Hematopoietic multipotent progenitor cell treated with erythropoietin and hydrocortisone succinate and interleukin-3 and kit ligand, for 6 days (in vitro differentiated cells): ENCODE measurements at places on chromosomes 1 and 21.
A peak's percentile ranks its signal among the peaks of the same experiment; 100 is the strongest.

DNA sequence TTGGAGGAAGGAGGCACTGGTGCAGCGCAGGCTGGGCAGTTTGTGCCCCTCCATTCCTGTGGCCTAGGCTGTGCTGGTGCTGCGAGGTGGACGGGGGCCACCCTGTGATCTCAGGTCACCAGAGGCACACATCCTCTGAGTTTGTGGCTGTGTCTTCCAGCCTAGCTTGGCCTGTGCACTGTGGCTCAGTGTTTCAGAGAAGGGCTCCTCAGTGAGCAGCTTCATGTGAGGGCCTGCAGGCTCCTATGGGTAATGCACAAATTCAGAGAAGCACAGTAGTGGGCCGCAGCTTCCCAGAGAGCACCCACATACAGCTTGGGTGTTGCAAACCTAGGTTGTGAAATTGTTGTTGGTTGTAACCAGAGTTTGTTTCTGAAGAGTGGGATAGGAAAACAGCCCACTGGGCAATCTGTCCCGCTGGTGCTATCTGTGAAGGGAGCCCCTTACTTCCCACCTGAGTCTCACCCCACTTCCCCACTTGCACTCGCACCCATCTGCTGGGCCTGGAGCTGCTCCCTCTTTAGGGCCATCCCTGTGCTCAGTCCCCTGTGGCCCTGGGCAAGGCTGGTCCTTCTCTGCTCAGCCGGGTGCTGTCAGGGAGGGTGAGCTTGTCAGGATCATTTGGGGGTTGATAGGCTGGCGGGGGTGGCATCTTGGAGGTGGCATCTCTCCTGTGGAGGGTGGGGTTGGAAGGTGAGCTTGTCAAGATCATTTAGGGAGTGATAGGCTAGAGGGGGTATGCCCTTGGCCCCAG is 30.2 kb downstream of the SNAP47 start:
- DNase-seq: no peak

DNA sequence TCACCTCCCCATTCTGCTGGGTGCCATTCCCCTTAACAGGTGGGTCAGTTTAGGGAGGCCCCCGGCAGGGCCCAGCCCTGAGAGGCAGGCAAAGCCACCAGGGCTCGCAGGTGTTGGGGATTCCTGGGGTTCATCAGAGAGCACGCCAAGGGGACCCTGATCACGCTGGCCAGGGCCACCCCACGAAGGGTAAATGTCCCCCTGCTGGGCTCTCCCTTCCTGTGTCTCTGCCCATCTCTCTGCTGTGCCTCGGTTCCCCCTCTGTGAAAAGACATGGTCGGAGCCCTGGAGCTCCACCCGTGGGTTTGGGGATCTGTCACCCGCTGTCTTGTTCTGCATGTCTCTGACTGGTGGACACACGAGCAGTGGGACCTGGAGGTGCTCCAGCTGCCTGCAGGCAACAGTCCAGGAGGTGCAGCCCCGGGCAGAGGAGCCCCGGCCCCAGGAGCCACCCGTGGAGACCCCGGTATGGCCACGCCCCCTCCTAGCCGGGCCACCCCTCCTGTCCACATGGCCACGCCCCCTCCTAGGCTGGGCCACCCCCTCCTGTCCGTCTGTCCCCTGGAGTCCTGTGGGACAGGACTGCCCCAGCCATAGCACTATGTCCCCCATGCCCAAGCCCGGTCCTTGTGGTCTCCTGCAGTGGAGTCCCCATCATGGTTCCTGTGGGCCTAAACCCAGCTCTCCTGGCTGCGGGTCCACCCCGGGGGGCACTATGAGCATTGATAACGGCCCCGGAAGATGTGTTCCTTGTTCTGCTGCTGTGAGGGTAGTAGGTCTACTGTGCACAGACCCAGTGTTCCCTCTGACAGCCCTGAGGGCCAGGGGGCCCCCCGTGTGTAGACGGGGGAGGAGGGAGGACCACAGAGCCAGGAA is 6.5 kb downstream of the AIRE start:
- DNase-seq: no peak

DNA sequence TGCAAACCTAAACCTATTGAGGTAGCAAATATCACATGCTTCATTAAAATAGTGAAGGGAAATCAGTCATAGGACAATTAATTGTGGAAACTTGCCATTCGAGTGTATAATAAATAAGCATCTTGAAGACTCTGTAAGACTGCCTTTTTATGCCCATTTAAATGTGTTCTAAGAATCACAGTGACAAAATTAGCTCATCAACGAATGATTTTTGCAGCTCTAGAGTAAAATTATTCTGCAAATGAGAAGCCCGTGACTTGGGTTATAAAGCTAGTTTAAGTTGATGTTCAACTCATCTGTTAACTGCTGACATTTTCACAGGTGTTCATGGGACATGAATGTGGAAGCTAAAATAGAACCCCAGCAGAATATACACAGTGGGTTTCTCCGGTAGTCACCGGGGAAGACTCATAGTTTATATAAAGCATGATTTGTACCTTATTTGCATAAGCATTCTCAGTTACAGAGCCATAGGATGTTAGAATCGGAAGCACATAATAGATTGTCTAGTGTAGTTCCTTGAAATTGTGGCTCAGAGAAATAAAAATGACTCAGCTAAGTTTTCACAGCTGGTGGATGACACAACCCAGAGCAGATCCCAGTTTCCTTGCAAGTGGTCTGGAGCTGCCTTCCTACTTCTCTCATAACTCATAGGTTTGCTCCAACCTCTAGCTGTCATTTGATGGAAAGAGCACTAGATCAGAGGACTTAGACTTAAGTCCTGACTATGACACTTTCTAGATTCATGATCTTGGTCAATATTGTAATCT is 107.3 kb downstream of the UCHL5 start:
- DNase-seq: no peak

DNA sequence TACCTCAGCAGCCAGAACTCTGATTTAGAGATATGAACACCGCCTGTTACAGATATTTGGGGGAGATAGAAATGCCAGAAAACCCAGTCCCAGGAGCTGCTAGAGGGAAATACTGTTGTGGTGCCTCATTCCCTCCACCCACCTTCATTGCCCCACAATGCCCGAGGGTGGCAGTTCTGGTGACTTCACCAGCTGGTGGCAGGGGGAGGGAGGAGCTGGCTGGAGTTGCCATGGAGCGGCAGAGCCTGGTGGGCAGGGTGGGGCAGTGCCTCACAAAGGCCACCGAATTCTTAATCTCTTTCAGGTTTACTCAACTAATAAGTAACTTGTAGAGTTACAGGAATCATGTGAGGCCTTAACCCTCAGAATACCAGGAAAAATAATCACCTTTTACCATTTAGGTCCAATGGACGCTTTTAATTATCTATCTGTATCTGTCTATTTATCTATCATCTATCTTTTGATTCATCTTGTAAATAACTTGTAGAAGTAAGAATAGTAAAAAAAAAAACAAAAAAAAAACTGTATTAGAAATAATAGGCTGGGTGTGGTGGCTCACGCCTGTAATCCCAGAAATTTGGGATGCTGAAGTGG is 11.7 kb upstream of the S100A11 start:
- DNase-seq: peak; percentile 94

GRCh38 chr1:36968730-36969129 is 65.6 kb downstream of the GRIK3 start:
- no peak for DNase-seq

DNA sequence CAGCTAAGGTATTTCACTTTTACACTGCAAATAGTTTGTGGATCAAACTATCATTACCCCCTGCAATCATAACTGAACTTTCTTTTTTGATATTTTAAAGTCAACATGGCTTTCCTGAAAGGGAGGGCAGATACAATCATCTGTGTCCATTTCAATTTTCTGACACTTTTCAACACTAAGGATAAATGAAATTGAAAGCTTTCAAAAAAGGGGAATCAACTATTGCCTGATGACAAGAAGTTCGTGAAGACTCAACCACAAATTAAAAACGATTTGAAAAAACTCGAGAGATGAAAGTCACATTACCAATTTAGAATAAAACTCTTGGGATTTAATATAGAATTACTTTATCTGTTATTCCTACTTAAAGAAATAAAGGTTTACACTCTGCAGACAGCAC is 11.7 kb downstream of the SRSF4 start:
- no peak for DNase-seq

DNA sequence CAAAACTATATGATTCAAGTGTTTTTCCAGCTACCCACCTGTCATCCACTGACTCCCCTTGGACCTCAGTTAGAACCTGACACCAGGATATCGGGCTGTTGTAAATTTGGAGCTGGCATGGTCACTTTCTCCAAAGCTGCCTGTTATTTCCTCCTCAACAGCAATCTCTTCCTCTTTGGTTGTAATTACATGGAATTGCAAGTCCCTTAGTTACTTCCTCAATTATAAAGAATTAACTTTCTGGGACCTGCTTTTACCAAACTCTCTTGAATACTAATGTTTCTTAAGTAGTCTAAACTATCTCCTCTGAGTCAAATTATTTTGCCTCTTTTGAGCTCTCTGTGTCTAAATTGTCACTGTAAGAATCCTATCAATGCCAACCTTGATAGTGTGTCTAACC is 150.3 kb upstream of the SGIP1 start:
- no peak for DNase-seq

GRCh38 chr1:91831132-91831930 is 54.6 kb downstream of the TGFBR3 start:
- DNase-seq: no peak

GRCh38 chr1:156386134-156386901 is 17.3 kb downstream of the RHBG start:
- no peak for DNase-seq

- peak; percentile 73 for DNase-seq
Observed at GRCh38 chr1:186618401-186619170, 61.6 kb downstream of the PTGS2 start.

DNA sequence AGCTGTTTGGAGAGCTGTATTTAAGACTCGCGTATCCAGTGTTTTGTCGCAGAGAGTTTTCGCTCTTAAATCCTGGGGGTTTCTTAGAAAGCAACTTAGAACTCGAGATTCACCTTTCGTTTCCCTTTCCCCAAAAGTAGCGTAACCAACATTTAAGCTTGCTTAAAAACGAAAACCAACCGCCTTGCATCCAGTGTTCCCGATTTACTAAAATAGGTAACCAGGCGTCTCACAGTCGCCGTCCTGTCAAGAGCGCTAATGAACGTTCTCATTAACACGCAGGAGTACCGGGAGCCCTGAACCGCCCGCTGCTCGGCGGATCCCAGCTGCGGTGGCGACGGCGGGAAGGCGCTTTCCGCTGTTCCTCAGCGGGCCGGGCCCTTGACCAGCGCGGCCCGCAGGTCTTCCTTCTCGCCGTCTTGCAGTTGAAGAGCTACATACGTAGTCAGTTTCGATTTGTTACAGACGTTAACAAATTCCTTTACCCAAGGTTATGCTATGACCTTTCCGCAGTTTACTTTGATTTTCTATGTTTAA is 1.9 kb downstream of the OLIG1 start:
- peak; percentile 25 for DNase-seq

DNA sequence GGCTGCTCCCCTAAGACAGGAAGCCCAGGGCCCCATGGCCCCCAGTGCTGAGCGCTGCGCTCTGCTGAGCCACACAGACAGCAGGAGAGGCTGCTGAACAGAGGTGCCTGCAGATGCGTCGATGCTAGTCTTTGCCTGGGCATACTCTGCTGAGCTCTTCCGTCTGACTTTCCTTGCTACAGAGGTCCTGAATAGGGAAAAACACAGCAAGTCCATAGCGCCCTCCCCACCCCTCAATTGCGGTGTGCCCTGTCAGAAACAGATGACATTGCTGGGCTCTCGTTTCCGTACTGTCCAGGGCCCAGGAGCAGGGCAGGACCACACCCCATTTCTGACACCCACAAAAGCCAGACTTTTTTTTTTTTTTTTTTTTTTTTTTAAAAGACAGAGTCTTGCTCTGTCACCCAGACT is 252.5 kb downstream of the SDCCAG8 start:
- DNase-seq: peak; percentile 30

DNA sequence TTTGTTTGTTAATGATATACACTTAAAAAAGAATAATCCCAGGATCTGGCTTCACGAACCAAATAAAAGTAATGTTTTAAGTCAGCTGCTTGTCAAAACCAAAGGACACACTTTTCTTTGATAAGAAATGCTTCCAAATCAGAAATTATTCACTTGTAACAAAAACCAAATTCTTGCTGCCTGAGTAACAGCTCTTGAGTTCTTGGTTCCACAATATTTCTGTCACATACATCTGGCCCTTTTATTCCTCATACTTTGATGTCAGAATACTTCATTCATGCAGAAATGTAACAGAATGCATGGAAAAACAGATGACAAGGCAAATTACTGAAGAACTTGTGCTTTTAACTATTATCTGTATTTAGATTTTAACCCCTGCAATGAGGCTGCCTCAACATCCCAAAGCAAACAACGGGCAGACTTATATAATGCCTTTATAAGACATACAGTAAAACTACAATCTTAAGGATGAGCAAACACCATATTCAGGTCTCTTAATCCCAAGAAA is 1.5 kb downstream of the VAMP4 start:
- no peak for DNase-seq

- DNase-seq: peak; percentile 35
Observed at GRCh38 chr1:211843507-211844298, 13.1 kb upstream of the LPGAT1 start.

- peak; percentile 65 for DNase-seq
Observed at GRCh38 chr1:172533513-172534151, 682 bp downstream of the SUCO start.

GRCh38 chr1:208158640-208159554 is 85.3 kb downstream of the PLXNA2 start:
- DNase-seq: no peak

DNA sequence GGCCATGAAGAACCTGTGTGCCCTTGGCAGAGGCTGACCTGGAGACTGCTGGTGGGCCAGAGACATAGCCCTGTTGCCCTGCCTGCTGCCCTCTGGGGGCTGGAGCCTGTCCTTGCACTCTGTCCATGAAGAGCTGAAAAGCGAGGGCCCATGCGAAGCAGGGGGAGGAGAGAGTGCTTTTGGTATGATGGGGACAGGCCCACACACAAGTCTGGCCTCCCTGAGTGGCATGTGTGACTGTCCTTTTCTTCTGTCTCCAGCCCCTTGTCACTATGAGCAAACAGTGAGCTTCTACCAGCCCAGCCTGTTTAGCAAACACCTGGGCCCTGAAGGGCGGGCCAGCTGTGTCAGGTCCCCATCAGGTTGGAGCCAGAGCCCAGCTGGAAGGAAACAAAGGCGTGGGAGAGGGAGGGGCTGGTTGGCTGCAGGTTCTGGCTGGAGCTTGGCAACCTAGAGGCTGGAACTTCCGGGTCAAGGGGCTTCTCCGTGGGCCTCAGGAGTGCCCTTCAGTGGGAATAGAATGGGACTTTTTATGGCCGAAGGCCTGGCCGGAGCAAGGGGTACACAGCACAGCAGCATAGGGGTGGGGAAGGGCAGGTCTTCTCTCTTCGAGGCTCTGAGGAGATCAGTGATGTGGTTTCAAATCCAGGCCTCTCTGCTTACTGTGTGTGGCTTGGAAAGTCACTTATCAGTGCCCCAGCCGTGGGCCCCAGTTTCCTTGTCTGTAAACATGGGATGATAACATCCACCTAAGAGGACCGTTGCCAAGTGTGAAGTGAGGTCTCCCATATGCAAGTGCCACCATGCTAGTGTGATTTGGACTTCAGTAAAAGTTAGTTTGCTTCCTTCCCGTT is 14.3 kb downstream of the QSOX1 start:
- DNase-seq: peak; percentile 77

DNA sequence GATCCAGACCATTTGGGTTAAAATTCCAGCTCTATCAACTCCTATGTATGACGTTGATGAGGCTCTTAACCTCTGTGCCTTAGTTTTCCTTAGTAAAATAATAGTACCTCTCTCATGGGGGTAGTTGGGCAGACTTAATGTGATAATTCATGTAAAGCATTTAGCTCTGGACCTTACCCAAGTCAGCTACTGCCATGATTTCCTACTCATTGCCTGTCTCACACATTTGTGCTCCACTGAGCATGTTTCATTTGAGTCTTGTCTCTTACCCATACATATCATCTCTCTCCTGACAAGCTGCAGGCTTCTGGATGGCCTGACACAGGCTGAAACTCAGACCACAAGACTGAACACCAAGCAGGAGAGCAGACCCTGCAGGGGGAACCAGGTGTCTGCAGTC is 77.7 kb upstream of the ZBTB40 start:
- DNase-seq: no peak
